ENCODE measurements at places on chromosomes 7 and 10. TPM values are rescaled to one million over a fixed set of nuclear protein-coding genes. Genes with fewer than 3 reads are reported as not detected.

ASAH2B gene
- 1.1 TPM for total RNA-seq

HYAL4 gene
- not detected for total RNA-seq

AKR1C4 gene
- not detected for total RNA-seq

PILRA gene
- 2.2 TPM for total RNA-seq
